ENCODE measurements at places on chromosomes 16 and 17.

DNA sequence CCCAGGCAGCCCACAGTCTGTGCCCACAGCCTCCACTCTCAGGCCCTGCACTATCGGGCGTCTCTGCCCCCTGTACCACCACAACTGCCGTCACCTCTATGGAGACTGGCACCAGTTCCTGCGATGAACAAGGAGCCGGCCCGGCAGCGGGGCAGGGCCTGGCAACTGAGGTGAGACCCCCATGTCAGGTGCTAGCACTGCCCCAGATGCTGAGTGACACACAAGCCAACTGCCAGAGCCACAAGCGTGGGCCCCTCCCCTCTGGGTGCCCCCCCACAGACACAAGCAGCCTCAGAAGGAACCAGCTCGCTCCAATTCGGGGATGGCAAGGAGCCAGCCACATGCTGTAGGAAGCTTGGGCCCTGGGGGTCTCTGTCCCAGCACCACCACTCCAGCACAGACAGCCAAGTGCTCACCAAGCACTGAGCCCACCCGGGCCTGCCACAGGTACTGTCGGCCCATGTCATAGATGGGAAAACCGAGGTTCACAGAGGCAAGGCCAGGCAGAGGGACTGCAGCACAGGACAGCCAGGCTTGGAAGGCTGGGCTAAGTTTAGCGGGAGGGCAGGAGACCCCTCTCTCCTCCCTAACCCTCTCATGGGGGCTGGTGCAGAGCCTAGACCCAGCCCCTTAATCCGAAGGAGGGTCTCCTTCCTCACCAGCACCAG lies 1.5 kb upstream of the PVALEF start:
- DNase-seq = no peak

DNA sequence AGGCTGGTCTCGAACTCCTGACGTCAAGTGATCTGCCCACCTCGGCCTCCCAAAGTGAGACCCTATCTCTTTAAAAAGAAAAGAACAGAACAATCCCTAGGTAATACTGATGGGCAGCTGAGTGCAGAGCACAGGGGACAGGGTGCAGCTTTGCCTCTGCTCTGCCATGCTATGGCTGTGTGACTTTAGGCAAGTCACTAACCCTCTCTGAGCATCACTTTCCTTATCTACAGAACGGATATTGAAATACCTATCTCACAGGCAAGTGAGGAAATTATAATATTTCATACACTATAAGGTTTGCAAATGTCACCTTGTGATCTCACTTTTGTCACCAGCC lies 4.1 kb downstream of the CASKIN2 start:
- no peak for DNase-seq

- DNase-seq = no peak
Measured at GRCh38 chr16:70720425-70721201, 34.8 kb upstream of the MTSS2 start.

- peak; percentile 73 for DNase-seq
Measured at GRCh38 chr17:77131904-77132303, 8.9 kb upstream of the SEC14L1 start.

DNA sequence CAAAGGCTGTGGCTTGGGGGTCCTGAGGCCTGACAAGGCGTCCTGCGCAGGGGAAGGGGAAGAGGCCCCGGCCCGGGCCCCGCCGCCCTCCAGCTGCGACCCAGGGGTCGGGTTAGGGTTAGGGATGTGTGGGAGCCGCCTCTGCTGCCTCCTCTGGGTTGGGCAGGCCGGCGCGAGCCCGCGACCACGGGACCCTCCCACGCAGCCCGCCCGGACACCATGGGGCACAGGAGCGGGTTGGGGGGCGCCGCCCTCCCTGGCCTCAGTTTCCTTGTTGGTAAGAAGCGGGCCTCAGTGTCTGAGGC lies 386 bp downstream of the CIAO3 start:
- no peak for DNase-seq

DNA sequence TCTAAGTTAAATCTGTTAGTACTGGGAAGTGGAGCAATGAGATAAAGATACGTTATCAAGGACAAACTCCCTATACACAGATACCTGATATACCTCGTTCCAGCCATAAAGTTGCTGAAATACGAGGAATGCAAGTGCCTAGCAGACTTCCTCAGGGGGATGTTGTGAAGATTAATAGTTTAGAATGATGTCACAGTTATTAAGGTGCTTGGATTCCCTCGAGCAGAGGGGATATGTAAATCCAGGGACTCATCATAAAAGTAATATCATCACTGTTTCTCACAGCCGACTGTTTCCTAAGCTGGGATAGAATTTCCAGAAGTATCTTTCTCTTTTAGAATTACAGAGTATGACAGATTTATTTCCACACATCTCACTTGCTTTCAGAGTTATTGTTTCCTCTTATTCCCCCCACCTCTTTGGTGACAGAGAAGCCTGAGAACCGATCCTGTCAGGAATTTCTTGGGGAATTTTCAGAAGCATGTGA lies 28.4 kb upstream of the ZFHX3 start:
- no peak for DNase-seq

DNA sequence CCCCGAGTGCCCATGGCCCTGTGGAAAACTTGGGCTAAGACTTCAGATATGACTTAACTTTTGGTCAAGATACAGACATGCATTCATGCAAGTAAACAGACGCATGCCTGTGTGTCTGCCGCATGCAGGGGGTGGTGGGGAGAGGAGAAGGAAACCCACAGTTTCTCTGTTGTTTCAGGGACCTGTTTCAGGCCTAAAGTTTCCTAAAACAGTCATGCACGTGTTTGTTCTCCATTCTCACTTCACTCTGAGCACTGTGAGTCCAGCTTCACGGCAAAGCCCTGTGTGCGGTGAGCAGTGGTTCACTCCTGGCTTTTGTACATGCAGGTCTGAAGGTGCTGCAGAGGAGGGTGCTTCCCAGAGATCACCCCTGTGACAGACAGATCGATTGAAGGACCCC lies 158.7 kb downstream of the FOXL1 start:
- DNase-seq = no peak

GRCh38 chr16:30842971-30843370 lies 50.9 kb downstream of the BCL7C start:
- no peak for DNase-seq
